Adrenal gland (tissue), 19 donors: ENCODE measurements at places on chromosomes 7 and 10.
A peak's percentile ranks its signal among the peaks of the same experiment; 100 is the strongest.

GRCh38 chr7:148828965-148829364 lies 55.1 kb downstream of the EZH2 start:
- DNase-seq = no peak

- DNase-seq = peak; percentile 47
These were observed 6.1 kb upstream of the NCAPG2 start for GRCh38 chr7:158710651-158711102.

DNA sequence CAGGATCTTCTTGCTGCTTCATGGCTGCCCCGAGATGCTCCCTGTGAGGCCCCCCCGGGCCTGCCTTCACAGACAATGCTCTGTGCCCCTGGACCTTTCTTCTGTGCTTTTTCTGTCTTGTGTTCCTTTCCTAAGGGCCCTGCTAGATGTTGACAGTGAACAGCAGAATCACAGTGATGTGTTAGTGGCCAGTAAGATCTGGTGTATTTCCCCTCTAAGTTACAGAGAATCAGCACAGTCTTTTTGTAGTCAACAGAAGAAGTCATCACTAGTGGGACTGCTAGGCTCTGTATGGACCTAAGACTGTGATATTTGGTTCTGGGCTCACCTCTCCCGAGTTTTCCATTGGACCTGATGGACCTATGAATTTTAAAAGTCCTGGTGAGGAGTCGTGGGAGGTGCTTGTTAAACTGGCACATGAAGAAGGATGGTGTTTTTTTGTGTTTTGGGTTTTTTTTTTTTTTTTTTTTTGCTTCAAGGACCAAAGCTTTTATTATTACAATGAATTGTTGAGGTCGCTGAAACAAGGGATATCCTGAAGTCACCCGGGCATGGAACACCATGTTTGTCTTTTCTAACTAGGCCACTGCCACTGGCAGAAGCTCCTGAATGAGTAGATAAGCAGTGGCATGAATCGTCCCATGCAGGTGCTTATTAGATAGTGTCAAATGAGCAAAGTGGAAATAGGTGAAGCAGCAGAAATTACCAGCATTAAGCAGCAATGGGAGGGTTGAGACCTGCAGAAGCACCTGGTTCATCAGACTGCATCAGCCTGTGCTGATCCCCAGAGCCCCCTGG lies 194.8 kb downstream of the CELF2 start:
- no peak for DNase-seq

GRCh38 chr7:30920584-30921539 lies 9.2 kb downstream of the AQP1 start:
- DNase-seq = peak; percentile 41

- DNase-seq = no peak
These were observed 115.6 kb downstream of the CUX1 start for GRCh38 chr7:101933028-101933427.

GRCh38 chr10:132103116-132103910 lies 37.6 kb downstream of the JAKMIP3 start:
- no peak for DNase-seq

DNA sequence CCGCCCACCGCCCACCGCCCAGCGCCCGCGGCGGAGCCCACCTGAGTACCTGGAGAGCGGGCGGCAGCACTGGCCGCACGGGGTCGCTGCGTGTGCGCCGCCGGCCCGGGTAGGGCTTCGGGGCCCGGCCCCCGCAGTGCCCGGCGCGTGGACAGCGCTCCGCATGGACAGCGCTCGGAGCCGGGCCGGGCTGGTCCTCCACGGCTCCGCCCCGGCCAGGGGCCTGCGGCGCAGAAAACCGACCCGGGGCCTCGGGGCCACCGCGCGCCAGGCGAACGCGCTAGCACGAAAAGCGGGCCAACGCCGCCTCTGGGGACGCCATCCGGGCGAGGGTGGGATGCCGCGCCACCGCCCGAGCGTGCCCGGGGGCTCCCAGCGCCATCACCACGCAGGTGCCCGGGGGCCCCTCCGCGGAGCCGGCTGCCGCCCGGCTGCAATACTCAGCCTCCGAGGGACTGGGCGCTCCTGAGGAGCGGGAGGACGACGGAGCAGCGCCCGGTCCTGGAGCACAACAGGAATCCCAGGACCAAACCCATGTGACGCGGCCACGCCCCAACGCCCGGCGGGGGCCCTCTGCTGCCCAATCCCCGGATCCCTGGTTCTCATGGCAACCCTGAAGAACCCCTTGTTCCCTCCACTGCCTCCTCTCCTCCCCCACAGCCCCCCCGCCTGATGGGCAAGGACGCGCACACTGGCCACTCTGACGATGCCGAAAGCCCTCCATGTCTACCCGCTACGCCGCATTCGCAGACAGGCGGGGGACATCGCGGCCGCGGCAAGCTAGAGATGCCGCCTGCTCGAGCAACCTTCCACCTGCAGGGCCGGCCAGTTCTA lies at the start of gene GRB10:
Gene GRB10 (minus strand): TSS at position 522 of the 834 bp plus-strand sequence. CDS start 50,574 bp downstream, outside the sequence.
- peak; percentile 56 for DNase-seq

DNA sequence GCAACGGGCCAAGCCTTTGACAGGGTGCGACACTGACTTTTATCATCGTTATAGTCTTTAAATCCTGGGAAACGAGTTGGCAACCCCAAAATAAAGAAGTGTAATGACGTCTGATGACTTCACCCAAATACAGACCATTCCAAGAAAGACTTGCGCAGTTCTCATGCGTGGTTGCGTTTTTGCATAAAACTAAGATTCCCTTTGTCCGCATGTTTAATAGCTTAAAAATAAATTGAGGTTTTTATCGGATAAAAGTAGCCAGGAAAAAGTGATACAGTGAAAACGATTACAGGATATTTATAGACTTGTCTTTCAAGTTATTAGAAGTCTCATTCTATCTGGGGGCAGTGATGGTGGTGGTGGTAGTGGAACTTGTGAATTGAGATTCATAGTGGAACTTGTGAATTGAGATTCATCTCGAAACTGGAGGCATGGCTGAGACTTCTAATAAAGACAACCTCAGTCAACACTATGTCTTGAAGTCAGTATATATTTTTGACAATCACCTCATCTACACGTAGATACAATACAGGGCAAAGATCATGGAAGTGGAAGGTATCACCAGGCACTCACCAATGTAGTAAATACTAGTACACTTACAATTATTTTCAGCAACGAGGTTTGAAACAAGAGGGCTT lies 1.2 kb upstream of the NAMPT start:
- DNase-seq = no peak

DNA sequence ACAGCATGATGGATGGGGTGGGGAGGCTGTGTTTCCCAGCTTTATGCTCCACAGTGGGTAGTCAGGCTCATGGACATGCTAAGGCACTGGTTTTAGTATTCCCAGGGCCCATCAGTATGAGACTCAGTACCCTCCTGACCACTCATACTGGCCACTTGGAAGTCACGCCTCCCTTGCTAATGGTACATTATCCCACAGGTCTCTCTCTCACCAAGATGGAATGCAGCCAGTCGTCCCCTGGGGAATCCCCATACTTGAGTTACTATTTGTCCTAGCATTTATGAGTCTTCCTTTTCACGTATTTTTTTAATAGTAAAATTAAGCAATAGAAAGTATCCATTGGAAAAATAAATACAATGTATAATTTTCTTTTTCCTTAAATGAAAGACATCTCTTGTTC lies 80.6 kb upstream of the TBX20 start:
- no peak for DNase-seq

DNA sequence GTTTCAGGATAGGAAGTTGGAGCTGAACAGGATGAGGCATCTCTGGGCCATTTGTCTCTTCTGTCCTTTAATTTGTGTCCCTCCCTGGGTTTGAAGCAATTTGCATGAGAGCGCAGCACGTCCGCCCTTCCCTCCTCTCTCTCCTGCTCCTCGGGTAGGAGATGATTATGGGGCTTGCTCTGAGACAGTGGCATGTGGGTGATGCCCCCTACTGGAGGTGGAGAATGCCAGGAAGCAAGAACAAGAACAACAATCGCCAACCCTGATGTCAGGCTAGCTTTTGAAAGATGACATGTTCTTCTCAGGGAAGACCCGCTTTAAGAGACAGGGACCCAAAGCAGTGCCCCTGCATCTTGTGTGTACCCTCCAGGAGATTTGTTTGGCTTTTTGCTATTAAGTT lies 63.9 kb upstream of the LOXL4 start:
- no peak for DNase-seq

DNA sequence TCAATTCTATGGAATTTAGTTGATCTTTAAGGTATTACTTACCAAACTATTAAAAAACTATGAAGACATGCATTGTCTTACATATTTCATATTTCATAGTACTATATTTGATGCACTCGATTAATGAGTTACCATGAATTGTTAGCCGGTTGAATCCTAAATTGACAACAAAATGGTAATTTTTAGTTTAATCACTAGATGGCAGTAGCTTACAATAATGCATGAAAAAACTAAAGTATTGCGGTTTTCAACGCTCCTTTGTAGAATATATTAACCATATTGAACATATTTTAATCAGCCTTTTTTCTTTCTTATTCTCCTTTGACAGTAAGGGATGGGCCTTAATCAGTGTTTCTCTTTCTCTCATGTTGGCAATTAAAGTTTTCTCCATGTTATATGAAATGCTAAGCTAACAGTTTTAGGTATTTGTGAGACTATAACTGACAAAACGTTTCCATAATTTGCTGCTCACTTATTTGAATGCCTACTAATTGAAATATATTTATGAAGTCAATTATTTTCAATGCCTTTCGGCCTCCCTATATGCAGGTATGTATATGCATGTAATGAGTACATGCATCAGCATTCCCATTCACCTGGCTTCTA lies 48.5 kb upstream of the ARL4A start:
- no peak for DNase-seq

GRCh38 chr7:1562597-1563051 lies 6.6 kb upstream of the TMEM184A start:
- DNase-seq = no peak

DNA sequence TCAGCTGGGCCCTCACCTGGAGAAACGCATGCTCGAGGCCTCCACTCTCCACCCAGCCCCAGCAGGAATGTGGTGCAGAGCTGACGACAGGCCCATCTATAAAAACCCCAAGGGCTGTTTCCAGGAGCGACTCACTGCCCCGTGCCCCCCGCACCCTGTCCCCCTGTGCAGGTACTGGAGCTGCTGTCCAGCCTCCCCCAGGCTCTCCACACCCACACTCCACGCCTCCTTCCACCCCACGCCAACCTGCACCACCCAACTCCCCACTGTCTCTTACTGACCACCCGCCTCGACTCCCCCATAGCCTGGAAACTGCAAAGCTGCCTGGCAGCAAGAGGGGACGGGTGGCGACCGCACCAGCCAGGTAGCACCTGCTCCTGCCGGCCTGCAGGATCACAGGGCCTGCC lies 43.3 kb downstream of the DIP2C start:
- no peak for DNase-seq

GRCh38 chr7:38280000-38280399 lies 6.6 kb upstream of the TARP start:
- no peak for DNase-seq

DNA sequence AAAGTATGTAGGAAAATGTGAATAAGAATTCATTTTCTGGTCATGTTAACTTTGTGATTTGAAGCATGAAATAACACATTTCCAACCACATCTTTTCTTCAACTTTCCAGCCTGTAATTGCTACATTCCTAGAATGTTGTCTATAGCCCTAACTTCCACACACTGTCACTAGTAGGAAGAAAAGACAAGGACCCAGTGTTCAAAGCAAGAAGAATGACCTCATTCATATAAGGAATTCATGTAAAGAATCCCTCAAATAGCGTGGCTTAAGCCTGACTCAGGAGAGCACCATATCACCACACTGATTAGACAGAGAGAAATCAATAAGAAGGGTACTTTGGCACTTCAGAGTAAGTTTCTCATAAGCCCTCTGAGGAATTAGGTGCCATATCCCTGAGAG lies 318.7 kb upstream of the CHRM2 start:
- DNase-seq = no peak

DNA sequence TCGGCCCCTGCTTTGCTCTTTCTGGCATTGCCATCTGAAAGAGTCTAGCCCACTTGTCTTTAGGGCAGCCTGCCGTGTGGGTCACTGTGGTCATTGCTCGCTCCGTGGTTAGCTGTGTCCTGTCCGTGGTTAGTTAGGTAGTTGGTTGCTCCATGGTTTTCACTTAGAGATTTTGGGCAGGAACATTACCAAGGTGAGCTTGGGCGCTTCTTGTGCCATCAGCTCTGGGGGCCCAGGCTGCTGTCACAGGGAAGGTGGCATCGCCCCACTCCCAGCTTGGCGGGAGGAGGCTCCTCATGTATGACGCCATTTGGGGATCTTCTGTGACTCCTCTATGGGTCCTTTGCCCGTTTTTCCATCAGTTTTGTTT lies 53.1 kb downstream of the INPP5A start:
- no peak for DNase-seq

GRCh38 chr7:140036224-140036962 lies 26.4 kb downstream of the PARP12 start:
- peak; percentile 50 for DNase-seq

GRCh38 chr7:142805350-142806021 lies 34.7 kb downstream of the PRSS2 start:
- DNase-seq = no peak

DNA sequence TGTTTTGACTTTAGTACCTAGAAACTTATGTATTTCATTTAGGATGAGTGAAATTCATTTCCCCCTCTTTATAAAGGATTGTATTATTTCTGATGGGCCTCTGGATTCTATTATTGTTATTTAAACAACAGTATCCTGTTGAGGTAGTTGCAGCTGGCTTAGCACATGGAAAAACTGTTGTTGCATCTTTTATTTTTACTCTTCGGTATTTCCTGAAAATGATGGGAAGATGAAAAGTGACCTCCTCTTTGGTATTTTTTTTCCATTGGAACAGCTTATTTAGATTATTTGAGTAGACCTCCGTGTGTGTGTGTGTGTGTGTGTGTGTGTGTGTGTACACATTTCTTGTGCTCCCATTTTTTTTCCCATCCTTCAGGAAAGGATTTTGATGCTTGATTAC lies 129.8 kb downstream of the PRKG1 start:
- no peak for DNase-seq

DNA sequence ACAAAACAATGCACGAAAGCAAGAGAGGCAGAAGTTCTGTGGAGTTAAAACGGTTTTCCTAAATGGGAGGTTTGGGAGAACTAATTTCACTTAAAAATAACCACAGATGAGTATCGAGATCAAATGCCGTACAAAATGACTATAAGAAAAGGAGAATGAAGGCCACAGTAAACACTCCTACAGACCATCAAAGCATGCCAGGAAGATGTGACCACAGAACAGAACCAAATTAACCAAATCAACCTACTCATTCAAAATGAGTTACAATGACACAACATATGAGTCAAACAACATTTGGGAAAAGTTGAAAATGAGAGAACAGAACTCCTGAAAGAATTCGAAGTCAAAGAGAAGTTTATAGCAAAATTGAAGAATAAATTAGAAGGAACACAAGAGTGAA lies 24.3 kb upstream of the DOCK1 start:
- no peak for DNase-seq

DNA sequence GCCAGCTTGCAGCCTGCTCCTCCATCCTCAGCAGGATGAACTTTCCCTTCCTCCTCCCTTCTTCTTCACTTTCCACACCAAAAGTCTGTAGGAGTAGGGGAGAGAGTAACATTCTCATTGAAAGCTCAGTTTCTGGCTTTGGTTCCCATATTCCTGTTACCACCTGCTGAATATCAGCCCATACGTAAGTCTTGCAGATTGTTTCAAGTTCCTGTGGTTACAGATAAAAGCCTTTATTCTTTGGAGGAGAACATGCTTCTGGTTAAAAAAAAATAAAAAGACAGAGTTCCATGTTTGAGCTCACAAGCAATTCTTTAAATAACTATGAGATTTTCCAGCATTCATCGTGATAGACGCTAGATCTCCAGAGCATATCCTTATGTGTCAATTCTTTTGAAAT lies 637.3 kb downstream of the SUGCT start:
- DNase-seq = no peak
